AG09309 (cell line): ENCODE measurements at places on chromosomes 5 and 9.

GRCh38 chr5:137724251-137724650 lies 11.6 kb downstream of the KLHL3 start:
- DNase-seq, result no peak

DNA sequence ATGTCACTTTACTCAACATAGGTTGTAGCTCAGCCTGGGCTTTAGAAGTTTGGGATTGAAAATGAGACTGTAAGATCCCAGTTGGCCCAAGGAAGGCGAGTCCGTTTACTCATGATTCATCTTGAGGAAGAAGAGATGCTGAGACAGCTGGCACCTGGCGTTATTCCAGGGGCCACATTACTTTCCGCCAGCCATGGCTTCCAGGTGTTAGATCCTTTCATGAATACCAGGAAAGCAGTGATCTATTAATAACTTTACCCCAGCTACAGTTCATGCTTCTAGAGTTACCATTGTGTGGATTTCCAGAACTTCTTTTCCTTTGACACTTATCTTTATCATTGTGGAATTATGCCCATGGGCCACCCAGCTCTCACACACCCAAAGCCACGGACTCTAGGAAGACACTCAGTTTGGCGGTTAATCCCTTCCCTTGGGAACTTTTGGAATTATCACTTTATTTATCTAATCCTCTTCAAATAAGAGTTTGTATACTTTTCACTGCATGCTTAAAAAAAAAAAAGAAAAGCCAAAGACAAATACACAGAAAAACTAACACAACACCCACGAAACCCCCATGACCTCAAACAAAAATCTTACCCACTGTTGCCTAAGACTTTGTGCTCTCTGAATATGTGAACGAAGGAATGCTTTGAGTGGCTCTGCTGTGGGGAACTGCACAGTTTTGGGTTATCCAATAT lies 26.9 kb downstream of the RAI14 start:
- DNase-seq, result no peak

GRCh38 chr9:19148187-19148586 lies 20.9 kb upstream of the PLIN2 start:
- no peak for DNase-seq

DNA sequence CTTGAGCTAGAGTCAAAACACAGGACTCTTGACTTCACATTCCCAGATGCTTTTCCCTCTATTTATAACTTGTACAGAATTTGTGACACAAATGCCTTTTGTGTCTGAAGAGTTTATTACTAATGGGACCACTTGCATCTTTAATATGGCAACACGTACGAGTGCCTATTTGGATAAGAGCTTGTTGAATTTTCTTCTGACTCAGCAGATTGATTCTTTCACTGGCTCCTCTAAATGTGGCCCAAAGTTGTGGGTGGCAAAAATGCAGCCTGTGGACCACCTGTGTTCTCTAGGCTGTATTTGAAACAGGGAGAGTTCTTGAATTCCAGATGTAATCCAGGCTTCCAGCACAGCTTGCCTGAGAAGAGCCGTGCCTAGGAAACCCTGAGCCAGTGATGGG lies 34.1 kb upstream of the ERCC6L2 start:
- no peak for DNase-seq

GRCh38 chr9:130531670-130532069 lies 47.7 kb upstream of the FUBP3 start:
- no peak for DNase-seq

DNA sequence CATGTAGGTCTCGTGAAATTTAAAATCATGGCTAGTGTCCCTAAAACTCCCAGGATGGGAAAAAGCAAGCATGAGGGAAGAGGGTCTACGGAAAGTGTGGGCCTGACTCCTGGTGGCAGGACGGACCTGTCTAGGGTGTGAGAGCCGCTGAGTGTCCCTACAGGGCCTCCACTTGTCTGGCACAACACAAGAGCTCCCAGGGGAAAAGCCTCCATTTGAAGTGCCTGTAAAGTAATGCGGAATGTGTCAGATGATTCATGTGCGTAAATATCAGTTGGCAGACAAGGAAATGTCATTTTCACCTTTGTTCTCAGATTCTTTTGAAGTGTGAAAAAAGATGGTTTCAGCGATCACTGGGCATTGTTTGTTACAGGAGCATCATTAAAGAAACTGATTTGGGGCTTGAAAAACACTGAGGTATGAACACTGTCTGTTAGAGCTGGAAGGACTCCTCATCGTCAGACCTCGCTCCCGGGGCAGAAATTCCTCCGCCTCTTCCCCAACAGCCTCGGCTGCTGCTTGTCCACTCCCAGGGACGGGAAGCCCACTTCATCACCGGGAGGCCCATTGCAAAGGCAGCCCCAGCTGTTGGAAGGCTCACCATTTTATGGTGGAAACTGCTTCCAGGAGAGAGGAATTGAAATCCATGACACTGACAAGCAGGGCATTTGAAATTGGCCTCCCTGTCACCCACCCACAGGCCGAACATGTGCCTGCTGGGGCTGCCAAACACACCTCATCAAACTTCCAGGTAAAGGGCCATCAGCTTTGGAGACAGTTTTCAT lies 240.8 kb downstream of the FSTL4 start:
- no peak for DNase-seq
